GM23248 (cell line): ENCODE measurements at places on chromosomes 7 and 10.

DNA sequence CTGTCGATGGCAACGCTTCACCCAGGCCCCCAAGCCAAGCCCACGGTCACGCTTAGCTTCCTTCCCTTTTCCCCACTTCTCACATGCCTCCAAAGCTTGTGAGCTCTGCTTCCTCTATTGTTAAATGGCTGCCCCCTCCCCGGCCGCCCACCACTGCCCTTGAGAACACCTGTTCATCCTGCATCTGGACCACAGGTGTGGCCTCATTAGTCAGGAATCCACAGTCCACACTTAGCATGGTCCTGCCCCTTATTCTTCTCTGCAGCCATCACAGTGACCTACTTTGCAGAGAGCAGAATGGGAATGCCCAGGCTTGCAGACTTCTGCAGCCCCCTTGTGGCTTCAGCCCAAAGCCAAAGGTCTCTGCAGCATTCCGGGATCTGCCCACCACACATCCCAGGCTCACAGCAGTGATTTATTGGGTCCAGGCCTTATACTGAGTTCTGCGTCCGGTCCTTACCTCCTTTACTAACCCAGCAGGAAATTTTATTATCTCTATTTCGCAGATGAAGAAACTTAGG, 66.9 kb downstream of the PTPRE start:
- DNase-seq, result no peak

DNA sequence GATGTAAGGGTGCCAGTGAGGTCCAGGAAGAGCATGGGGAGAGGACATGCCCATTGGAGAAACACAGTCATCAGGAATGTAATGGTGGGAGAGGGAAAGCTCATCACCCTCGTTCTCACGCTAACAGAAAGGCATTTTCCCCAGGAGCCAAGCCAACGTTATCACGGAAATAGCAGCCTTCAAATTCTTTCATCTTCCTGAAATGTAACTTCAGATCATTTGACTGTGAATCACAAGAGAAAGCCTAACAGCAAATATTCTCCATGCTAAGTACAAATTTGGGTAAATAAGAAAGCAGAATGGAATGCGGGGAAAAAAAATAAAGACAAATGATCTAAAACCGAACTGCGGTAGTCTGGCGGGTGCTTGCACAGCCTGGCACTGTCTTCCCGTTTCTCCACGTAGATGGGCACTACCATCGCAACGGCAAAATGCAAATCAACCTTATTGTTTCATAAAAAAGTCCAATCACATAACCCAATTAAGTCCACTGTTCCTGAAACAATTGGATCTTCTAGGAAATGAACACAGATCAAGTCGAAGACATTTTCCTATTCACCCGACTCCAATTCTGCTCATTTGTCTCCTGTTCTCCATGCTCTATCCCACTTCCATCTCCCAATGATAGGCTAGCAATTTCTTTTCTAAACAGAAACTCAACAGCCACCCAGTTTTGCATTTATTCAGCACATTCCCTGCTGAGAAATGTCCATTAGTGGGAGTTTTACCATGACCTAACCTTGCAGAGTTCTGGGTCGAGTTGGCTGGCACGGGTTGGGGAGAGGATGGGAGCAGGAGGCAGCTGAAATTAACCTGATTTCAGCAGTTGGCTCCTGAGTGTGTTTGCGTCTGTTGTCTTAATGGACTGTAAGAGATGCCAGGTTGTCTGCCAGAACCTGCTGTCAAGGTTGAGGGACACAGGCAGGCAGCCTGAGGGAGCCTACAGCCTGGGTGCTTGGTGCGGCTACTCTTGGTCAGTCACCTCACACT, 74.6 kb upstream of the FRMD4A start:
- peak; percentile 45 for DNase-seq

GRCh38 chr10:30294476-30295240, 54.4 kb downstream of the MTPAP start:
- no peak for DNase-seq

DNA sequence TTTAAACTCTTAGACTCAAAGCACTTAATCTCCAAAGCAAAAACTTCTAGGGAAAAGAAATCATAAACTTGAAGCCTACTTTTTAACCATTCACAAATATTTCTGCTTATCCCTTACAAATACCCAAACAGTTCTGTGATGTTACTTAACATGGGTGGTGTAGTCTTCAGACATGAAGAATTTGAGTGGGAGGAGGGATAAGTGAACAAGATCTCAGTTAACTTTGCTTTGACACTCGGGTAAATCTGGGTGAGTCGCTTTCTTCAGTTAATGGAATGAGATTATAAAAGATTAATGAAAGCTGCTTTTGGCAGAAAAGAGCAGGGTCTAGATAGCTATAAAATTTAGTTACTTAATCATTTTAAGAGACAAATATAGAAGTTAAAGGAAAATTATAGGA, 47.5 kb downstream of the RNF133 start:
- DNase-seq, result no peak

GRCh38 chr7:108815815-108816214, 246.1 kb downstream of the DNAJB9 start:
- no peak for DNase-seq

DNA sequence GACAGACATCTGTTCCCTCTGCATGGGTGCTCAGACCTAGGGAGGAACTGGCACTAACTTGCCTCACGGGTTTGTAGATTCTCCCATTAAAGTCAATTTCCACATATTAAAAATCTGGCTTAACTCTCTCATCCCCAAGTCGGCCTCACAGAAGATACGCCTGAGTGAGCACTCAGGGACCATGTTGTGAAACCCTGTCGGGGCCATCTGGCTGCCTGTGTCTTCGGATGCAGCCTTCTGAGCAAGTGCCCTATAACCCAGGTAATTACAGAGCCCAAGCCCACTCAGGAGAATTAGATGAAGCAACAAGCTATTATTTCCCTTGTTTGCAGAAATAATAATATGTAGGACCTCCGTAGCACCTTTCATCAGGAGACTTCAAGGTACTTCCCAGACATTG, 219.3 kb upstream of the GLI3 start:
- no peak for DNase-seq

DNA sequence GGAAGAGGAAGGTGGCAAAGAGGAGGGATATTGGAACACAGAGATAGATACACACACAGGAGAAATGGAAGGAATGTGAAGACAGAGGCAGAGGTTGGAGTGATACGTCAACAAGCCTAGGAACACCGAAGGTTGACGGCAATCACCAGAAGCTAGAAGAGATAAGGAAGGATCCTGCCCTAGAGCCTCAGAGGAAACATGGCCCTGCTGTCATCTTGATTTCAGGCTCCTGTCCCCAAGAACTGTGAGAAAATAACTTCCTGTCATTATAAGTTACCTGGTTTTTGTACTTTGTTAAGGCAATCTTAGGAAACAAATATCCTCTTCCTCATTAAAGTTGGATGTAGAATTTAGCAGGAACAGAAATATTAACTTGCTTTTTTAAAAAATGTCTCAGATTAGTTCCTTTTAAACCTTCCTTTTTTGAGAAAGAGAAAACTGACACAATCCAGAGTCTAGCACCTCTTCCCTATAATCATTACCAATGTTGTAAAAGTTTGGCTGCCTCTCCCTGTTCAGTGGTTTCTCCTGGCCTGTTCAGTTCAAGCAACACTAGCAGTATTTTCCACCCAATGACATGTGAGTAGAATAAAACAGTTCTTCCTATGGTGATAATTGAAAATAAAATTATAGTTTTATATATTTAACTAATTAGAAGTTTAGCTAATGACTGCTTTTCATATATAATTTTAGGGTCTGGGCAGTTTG, 28.8 kb upstream of the GNAI1 start:
- DNase-seq, result no peak

GRCh38 chr10:5591336-5591824, 66.6 kb downstream of the CALML3 start:
- no peak for DNase-seq

DNA sequence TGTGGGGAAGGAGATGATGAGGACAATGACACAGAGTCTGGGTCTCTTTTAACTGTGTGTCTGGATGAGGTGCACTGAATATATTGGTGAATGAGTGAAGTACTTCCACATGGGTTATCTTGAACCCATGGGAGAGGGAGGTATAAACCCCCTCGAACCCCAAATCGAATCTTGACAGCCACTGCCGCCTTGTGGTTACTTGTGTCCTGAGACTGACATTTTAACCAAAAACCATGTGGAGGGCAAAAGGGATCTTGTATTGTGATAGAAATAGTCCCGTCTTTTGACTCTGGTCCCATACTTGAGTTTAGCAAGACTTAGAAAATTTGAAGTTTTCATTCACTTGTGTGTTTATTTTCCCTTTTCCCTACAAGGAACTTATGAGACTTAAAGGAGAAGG, 283.3 kb downstream of the PHTF2 start:
- no peak for DNase-seq

DNA sequence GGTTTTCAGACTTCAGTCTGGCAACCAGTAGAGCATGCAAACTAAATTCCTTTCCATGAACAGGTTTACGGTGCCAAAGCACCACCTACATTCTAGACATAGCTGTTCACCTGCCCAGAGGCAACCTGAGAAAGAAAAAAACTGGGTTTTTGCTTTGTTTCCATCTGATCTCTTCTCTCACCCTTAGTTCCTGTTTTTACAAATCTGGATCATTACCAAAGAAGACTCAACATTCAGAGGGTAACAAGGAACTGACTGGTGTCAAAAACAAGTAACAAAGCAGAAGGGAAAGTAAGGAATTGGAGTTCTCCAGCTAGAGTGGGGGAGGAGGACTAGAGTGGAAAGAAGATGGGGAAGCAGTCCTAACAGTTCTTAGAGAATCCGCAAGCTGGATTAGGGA, 36.4 kb downstream of the CPVL start:
- DNase-seq, result no peak

DNA sequence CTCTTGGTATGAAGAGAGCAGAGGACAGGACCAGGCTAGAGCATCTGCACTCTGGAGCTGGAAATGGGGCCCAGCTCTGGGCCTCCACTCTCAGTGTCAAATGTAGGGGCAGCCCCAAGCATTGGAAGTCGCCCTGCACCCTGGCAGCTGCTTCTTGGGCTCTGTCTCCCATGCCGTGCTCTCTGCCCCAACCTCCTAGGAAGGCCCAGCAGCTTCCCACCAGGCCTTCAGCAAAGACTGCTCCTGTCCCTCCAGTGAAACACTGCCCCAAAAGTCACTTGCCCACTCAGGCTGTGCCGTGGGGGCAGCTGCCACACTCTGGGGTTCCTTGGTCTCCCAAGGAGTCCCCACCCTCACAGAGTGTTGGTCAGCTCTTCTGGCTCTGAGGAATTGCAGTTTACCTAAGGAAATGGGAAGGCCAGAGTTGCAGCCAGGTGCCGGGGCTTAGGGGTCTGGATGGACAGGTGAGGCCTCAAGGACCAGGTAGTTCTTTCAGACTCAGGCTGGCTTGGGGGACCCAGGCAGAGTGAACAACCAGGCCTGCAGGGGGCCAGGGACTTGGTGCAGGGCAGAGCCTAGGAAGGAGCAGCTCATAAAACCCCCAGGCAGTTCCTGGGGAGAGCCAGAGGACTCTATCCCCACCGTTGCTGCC, 9.4 kb upstream of the OPN4 start:
- no peak for DNase-seq

GRCh38 chr7:107453388-107453787, 16.5 kb upstream of the GPR22 start:
- no peak for DNase-seq

- peak; percentile 6 for DNase-seq
Observed at GRCh38 chr7:67823345-67823744, 826.7 kb downstream of the TYW1 start.

DNA sequence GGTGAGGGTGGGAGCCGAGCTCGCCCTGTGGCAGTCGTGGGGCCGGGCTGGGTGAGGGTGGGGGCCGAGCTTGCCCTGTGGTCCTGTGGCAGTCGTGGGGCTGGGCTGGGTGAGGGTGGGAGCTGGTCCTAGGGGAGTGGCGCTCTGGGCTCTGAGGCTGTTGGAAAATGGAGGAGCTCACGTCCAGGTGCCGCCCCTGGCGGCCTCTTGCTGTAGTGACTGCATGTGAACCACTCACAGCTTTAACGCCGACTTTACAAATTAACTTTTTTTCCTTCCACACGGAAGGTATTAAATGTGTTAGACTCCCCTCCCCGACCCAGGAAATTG, 312.6 kb downstream of the WDR37 start:
- DNase-seq, result peak; percentile 9

DNA sequence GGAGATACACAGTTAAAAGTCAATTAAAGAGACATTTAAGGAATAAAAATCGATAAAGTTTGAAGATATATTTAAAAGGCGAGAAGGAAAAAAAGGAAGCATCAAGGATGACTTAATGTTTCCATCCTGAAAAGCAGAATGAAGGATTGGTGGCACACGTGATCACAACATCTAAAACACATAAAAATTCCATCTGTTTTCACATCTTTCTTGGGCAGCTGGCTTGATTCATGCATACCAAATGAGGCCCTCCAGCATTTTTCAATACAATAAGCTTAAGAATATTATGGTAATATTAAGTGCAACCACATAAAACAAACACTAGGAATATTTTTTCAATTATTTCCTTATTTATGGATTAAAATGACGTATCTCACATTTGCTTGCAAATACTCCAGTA, 112.6 kb downstream of the TPK1 start:
- DNase-seq, result no peak

- DNase-seq, result no peak
Observed at GRCh38 chr7:15967551-15967950, 281.1 kb upstream of the MEOX2 start.

DNA sequence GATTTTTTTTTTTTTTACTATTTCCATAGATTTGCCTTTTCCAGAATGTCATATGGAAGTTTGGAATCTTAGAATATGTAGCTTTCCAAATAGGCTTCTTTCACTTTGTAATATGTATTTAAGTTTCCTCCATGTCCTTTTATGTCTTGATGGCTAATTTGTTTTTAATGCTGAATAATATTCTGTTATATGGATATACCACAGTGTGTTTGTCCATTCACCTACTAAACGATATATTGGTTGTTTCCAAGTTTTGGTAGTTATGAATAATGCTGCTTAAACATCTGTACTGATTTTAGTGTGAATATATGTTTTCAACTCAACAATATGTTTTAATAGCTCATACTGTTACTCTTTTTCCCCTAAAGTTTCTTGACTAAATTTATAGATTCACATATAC, 669.8 kb upstream of the PCDH15 start:
- DNase-seq, result no peak

GRCh38 chr10:88116971-88117626, 253.7 kb downstream of the PTEN start:
- peak; percentile 40 for DNase-seq

- no peak for DNase-seq
Observed at GRCh38 chr7:26399736-26400135, 108.1 kb downstream of the SNX10 start.

GRCh38 chr10:48894911-48895802, 44.5 kb downstream of the LRRC18 start:
- peak; percentile 13 for DNase-seq
